ENCODE measurements at places on chromosomes 1 and 21. TPM values are rescaled to one million over a fixed set of nuclear protein-coding genes. Genes with fewer than 3 reads are reported as not detected.

FBXO42 gene
- 23.3 TPM for total RNA-seq

VANGL1 gene
- 1.7 TPM for total RNA-seq

- DNase-seq, result no peak
Measured at GRCh38 chr1:170808216-170808885, 127.0 kb upstream of the MROH9 start.

DNA sequence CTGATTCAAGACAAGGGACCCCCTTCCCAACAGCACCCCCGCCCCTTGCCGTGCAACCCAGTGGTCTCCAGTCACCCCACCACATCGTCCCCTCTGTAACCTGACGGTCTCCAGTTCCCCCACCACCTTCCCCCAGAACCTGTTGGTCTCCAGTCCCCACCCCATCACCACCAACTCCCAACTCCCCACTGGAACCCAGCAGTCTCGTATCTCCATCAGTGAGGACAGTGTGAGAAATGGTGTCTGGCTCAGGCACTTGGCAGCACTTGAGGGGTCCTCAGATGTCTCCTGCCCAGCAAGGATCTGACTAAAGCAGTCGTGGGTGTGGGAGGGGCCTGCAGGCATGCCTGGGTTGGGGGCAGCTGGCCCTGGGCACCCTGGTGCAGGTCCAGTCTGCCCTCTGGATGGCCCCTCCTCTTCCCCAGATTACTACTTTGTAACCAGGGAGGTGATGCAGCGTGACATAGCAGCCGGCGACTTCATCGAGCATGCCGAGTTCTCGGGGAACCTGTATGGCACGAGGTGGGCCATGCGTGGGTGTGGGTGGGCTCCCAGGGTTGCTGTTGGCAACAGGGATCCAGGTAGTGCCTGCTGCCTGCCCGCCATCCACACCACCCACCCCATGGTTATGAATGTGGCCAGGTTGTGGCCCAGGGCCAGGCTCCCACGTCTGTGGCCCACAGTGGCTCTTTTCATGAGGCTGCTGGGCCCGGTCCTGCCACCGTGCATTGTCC lies 3.1 kb upstream of the GJC2 start:
- DNase-seq, result no peak

- DNase-seq, result no peak
Measured at GRCh38 chr1:37553598-37553926, 531 bp downstream of the SNIP1 start.
